Panc1 (cell line): ENCODE measurements at places on chromosomes 1 and 21. TPM values are rescaled to one million over a fixed set of nuclear protein-coding genes. Genes with fewer than 3 reads are reported as not detected.

RBP7 gene
- total RNA-seq, result 28.9 TPM

HSD3B2 gene
- 1.2 TPM for total RNA-seq

CFHR5 gene
- total RNA-seq, result not detected

CCDC17 gene
- total RNA-seq, result 2.2 TPM

PRKAA2 gene
- 11.1 TPM for total RNA-seq

ANKRD45 gene
- total RNA-seq, result not detected

CAMTA1 gene
- total RNA-seq, result 82.2 TPM

KCNK2 gene
- 0.28 TPM for total RNA-seq

OLFML2B gene
- total RNA-seq, result 1.5 TPM

SH2D1B gene
- not detected for total RNA-seq

PROK1 gene
- total RNA-seq, result not detected

CLSTN1 gene
- 143 TPM for total RNA-seq

LAMC1 gene
- total RNA-seq, result 113 TPM

GPR52 gene
- 0.87 TPM for total RNA-seq

SLFNL1 gene
- 0.10 TPM for total RNA-seq

OR10J5 gene
- total RNA-seq, result not detected

TNNI3K gene
- total RNA-seq, result not detected

ATP1A4 gene
- not detected for total RNA-seq

NFASC gene
- 16.9 TPM for total RNA-seq

MAN1C1 gene
- total RNA-seq, result 1.5 TPM
